Activated CD4-positive, alpha-beta T cell treated with anti-CD3 and anti-CD28 coated beads, Interleukin-2, amount 50 U/mL, for 4 hours (primary cell): ENCODE measurements at places on chromosomes 1 and 21.
A peak's percentile ranks its signal among the peaks of the same experiment; 100 is the strongest.

- no peak for DNase-seq
Measured at GRCh38 chr1:212518188-212519054, 85.7 kb downstream of the NENF start.

DNA sequence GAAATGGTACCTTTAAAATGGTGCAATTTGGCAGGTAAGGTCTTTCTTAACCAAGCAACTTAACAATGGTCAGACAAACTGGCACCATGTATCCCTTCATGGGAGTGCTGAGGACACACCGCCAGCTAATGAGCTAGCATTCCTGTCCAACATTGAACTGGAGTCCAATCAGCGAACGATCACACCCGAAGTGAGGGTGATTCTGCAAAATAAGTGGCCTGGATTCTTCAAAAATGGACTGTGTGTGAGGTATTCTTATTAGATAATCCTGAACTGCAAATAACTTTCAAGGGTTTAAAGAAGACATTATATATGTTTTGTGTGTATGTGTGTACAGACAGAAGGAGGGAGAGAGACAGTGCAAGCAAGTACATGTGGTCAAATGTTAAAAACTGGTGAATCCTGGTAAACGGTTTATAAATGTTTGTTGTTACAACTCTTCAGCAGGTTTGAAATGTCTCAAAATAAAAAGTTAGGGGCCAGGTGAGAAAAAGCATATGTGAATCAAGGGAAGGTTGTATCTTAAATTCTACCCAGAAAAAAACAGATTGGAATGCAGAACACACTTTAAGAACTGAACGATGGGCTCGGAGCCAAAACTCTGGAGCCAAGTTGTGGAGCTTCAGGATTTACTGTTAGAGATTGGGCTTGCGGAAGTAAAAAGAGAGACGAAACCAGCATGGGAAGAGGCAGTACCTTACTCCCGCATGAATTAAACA, 20.9 kb downstream of the GADD45A start:
- DNase-seq, result no peak

DNA sequence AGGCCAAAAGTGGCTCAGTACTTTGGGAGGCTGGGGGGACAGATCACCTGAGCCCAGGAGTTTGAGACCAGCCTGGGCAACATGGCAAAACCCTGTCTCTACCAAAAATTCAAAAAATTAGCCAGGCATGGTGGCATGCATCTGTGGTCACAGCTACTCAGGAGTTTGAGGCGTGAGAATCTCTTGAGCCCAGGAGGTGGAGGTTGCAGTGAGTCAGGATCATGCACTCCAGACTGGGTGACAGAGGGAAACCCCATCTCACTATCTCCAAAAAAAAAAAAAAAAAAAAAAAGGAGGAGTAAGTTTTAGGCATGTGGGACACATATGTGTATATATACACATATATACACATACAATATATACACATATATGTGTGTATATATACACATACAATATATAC, 165.3 kb upstream of the DPYD start:
- DNase-seq, result no peak

- DNase-seq, result no peak
Measured at GRCh38 chr1:154729031-154729442, 121.1 kb upstream of the ADAR start.

DNA sequence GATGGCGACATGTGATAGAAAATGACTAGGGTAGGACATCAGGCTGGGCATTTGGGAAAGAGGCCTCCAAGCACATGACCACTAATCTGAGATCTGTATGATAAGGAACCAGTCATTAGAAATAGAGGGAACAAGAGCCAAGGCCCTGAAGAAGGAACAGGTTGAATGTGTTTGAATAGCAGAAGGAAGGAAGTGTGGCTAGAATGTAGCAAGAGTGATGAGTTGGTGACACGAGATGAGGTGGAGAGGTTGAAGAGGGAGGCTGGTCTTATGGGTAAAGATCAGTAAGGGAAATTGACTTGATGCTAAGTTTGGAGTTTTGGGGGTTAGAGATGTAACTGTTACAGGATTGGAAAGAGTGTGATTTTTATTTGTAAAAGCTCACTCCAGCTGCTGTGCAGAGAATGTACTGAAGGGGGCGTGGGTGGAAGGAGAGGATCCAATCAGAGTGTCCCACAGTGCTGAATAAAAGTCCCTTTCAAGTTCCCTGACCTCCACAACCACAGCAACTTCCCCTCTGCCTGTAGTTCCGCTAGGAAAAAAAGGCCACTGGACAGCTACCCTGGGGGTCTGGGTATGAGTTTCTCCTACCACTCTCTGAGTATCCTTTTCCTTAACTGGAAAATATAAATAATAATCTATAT, 295.0 kb downstream of the OMA1 start:
- no peak for DNase-seq

- DNase-seq, result no peak
Measured at GRCh38 chr21:38333301-38334272, 76.8 kb downstream of the KCNJ15 start.

DNA sequence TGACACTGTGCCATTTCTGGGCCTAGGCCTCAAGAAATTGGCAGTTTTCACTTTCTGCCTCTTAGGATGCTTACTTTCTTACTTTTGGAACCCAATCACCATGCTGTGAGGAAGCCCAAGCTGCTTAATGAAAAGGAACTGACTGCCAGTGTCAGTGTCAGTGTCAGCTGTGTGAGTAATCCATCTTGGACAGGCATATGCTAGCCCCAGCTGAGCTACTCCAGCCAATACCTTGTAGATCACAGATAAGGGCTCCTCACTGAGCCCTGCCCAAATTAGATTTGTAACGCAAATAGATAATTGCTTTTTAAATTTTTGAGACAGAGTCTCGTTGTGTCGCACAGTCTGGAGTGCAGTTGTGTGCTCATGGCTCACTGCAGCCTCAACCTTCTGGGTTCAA, 59.6 kb downstream of the SELENOF start:
- DNase-seq, result no peak

DNA sequence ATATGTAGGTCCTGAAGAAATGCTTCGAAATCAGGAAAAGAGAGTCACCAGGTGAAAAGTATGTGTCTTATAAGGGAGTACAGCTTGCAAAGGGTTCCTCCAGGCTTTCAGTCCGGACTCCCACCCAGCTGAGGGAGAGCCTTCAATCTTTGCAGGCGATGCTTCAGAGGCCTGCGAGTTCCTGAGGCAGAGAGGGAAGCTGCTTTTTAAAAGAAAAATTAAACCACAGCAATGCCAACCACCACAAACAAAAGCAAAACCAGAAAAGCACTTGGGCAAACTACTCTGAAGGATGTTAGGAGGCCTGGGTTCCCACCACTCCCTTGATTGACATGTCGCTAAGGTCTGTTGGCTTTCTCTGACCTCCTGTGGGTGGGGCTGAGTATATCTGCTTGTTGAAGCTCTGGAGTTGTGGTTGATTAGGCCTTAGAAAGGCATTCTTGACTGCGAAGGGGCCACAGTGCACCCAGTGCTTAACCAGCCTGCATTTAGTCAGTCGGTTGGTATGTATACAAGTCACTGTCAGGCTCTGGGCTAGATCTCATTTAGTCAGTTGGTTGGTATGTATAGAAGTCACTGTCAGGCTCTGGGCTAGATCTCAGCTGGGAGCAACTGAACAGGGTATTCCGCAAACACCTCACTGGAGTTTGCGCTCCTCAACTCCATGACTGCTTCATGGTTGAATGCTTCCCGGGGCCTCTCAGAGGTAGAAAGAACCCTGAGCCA, 1.2 kb downstream of the NIPAL3 start:
- DNase-seq, result no peak

GRCh38 chr21:42096566-42096965, 25.4 kb downstream of the UMODL1 start:
- no peak for DNase-seq

GRCh38 chr1:78690516-78690915, 40.9 kb downstream of the IFI44 start:
- DNase-seq, result no peak

- no peak for DNase-seq
Measured at GRCh38 chr1:6950001-6950765, 164.9 kb downstream of the CAMTA1 start.

DNA sequence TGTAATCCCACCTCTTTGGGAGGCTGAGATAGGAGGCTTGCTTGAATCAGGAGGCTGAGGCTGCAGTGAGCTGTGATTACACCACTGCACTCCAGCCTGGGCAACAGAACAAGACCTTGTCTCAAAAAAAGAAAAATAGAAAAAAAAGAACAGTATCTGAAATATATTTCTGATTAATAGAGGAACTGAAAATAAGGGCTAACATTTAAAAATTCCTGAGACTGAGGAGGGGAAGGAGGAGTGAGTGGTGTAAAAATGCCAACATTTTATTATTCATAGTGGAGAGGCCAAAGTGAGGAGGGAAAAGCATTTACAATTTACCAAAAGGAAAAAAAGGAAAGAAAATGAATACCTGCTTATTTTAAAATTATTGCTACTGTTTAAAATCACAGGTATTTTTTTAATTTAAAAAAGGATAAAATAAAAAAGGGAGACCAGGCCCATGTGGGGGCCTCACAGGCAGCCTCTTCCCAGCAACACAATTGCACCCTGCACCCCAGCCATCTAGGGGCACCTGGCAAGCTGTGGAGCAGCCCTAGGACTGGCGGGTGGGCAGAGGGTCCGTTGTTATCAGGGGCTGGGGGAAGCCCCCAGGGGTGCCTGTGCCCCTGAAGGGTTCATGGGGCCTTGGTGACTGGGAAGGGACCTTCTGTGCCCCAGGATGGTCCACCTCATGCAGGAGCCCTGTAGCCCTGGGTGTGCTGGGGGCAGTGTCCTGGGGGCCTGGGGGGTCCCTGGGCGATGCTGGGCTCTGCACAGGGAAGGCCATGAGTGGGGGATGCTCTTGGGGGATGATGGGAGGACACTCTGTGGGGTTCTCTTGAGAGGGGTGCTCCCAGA, 34.8 kb upstream of the ADARB1 start:
- no peak for DNase-seq

DNA sequence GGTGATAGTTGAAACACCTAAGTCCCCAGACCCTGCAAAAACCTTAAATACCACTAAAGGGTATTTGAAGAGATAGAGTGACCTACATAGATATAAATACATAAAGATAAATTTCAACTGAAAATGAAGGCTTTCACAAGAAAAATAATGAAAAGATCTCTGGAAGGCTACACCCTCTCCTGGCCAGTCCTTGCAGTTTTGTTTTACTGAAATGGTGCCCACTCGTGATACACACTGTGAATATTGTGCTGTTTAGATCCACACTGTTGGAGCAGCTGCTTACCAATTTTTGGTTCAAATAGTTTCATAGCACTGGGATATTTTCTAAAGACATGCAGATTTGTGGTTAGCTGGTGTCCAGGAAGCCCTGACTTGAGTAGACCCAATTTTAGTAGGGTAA, 31.5 kb upstream of the RNF187 start:
- no peak for DNase-seq

DNA sequence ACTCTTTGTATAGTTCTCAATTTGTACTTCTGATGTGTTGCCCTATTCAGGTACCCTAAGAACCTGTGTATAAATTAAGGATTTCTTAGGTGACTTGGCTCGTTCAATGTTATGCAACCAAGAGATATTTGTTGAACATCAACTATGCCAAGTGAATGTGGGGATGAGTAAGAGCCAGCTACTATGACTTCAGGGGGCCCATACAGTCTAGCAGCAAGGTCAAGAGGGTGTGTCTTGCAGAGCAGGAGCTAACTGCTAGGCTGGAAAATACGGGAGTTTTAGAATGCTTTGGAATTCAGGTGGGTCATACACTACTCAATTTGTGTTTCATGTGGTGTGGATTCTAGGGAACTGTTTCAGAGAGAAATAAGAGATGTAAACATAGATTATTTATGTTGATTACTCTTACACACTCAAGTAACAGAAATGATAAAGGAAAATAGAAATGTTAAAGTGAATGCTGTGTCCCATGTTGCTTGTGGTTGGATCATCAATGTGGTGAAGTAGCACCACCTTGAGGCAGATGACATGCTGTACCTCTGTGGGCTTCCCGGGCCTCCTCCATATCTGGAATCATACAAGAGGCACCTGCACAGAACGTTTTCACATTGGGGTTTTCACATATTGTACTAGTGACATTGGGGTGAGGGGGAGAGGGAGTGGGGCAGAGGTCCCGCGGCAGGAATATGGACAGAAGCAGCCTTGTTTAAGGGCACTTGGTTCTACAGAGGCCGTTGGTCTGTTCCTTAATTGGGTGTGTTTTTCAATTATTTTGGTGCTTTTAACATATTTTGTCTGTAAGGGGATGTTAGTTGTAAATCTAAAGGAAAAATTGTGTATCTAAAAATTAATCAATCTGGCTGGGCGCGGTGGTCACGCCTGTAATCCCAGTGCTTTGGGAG, 12.4 kb downstream of the ARPC5 start:
- DNase-seq, result peak; percentile 25

GRCh38 chr21:37006486-37007291, at the start of gene RIPPLY3:
Gene RIPPLY3 (plus strand): TSS chr21:37006702. CDS start chr21:37006773, 71 bp downstream.
- DNase-seq, result peak; percentile 5

DNA sequence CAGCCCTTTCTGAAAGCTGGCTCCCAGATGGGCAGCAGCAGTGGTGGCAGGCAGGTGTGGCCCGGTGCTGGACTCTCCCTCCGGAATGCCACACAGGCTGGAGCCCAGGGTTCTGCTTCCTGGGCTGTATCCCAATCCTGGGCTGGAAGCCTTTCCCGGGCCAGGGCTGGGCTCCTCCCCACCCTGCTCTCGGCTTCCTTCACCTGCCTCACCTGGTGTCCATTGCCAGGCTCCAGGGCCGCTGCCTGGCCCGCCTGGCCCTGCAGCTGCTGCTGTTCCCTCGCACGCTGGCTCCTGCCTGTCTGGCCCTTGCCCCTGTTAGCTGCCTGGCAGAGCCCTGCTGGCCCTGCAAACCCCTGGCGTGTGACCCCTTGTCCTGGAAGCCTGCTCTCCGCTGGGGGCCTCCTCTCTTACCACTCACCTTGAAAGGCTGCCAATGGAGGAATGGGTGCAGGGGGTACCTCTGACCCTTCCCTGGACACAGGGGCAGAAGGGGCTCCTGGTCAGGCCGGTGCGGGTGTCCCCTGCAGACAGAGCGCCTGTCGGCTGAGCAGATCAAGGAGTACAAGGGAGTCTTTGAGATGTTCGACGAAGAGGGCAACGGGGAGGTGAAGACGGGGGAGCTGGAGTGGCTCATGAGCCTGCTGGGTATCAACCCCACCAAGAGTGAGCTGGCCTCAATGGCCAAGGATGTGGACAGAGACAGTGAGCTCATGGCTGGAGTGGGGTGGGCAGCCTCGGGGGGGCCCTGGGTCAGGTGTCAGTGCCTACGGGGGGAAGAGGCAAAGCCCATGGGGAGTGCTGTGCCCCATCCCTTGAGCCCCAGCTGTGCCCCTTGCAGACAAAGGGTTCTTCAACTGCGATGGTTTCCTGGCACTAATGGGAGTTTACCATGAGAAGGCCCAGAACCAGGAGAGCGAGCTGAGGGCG, 1.1 kb downstream of the CALML6 start:
- no peak for DNase-seq

- no peak for DNase-seq
Measured at GRCh38 chr1:169392406-169392805, 24.4 kb downstream of the BLZF1 start.

- DNase-seq, result peak; percentile 46
Measured at GRCh38 chr1:153352523-153352922, 3.9 kb upstream of the PGLYRP4 start.

GRCh38 chr1:105087506-105087905, 1337.8 kb downstream of the AMY1C start:
- DNase-seq, result no peak

GRCh38 chr1:26787381-26787705, 407 bp upstream of the PIGV start:
- peak; percentile 46 for DNase-seq

- no peak for DNase-seq
Measured at GRCh38 chr1:224632921-224633321, 16.8 kb downstream of the CNIH3 start.

- no peak for DNase-seq
Measured at GRCh38 chr1:159196543-159196942, 8.1 kb upstream of the ACKR1 start.

- no peak for DNase-seq
Measured at GRCh38 chr1:200150721-200151120, 123.2 kb downstream of the NR5A2 start.

GRCh38 chr1:229107304-229107815, 163.6 kb upstream of the RAB4A start:
- DNase-seq, result no peak
